ENCODE measurements at places on chromosomes 1 and 21.

DNA sequence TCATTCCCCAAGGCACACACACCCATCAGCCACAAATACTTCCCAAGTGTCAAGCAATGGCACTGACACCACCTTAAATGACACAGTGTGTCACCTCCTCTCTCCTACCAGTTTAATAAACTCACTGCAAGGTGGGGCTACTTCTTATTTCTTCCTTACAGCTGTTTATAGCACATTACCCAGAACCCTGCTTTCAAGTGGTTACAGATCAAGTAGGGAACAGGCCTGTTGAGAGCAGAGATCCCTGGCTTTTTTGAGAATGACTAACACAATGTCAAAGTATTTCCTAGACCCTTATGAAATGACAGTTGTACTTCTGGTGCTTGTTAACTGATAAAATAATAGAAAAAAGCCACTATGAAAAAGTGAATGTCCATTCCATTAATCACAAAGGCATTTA lies 19.8 kb downstream of the ZBTB17 start:
- no peak for DNase-seq

- no peak for DNase-seq
These were observed 337.5 kb upstream of the LRRC7 start for GRCh38 chr1:69230208-69230607.

GRCh38 chr1:22399421-22400091 lies 52.1 kb upstream of the ZBTB40 start:
- DNase-seq = no peak

DNA sequence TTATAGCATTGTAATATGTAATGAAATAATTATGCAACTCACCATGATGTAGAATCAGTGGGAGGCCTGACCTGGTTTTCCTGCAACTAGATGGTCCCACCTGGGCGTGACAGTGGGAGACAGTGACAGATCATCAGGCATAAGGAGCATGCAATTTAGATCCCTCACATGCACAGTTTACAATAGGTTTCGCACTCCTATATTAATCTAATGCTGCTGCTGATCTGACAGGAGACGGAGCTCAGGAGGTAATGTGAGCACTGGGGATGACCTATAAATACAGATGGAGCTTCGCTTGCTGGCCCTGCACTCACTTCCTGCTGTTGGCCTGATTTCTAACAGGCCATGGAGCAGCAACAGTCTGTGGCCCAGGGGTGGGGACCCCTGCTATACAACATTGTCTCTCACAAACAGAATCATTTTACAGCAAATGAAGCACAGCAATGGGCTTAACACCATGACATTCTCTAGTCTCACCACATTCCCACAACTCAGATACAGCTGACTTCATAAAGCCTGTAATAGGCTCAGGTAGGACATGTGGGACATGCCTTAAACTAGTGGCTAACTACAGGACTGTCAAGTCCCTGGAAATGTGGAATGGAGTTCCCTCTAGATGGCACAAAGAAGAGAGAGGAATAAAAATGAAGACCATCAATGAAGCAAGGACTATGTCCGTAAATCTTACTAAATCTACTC lies 40.7 kb upstream of the SLC5A9 start:
- no peak for DNase-seq

DNA sequence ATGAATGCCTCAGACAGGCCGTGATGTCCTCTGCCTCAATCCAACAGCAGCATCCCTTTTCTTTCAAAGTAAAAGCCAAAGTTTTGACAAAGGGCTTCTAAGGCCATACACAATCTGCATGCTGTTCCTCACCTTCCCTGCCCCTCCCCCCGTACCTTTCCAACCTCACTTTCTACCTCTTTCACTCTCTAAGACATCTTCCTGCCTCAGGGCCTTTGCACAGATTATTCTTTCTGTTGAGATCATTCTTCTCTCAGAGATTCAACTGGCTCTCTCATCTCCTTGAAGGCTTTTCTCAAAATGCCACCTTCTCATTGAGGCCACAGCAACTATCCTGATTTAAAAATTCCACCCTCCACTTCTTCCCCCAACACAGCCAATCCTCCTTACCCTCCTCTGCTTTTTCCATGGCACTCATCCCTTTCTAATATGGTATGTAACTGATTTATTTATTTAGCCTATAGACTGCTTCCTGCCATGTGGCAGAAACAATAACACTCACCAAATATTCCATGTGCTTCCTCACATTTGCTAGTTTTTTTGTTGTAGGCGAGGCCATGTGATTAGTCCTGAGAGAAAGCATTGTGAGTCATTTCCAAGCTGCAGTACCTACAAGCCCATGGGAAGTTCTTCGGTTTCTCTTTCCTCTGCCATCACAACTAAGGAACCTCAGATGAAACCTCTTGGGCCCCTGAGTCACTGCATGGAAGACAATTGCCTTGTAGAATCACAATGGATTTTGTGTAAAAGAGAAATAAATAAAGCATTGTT lies 58.7 kb upstream of the GADD45A start:
- no peak for DNase-seq
